ENCODE measurements at places on chromosomes 16 and 17. TPM values are rescaled to one million over a fixed set of nuclear protein-coding genes. Genes with fewer than 3 reads are reported as not detected.

The TEKT1 gene
- total RNA-seq = not detected

The AIPL1 gene
- not detected for total RNA-seq

The KRTAP1-1 gene
- total RNA-seq = not detected

The MRPL27 gene
- total RNA-seq = 77.1 TPM

The FZD2 gene
- total RNA-seq = 12.8 TPM

The NOXO1 gene
- not detected for total RNA-seq

The MYBBP1A gene
- total RNA-seq = 35.0 TPM

The RPS15A gene
- 2,588 TPM for total RNA-seq

The MC1R gene
- 10.6 TPM for total RNA-seq

The KCNJ18 gene
- total RNA-seq = not detected

The LAT gene
- 0.23 TPM for total RNA-seq

The AGRP gene
- total RNA-seq = not detected

The HOXB3 gene
- 2.6 TPM for total RNA-seq

The OR1A1 gene
- total RNA-seq = not detected

The LDAF1 gene
- 36.7 TPM for total RNA-seq
